ENCODE measurements at places on chromosomes 2 and 18. TPM values are rescaled to one million over a fixed set of nuclear protein-coding genes. Genes with fewer than 3 reads are reported as not detected.
A peak's percentile ranks its signal among the peaks of the same experiment; 100 is the strongest.

- DNase-seq: peak; percentile 47
These were observed 455 bp upstream of the AGAP1 start for GRCh38 chr2:235493402-235493774.

Gene UGT1A9
- total RNA-seq: not detected

Gene KIAA2012
- not detected for total RNA-seq

GRCh38 chr2:71462056-71462605, 8.8 kb downstream of the DYSF start:
- DNase-seq: no peak

GRCh38 chr2:226295681-226296080, 503.9 kb downstream of the IRS1 start:
- DNase-seq: no peak

GRCh38 chr2:104562537-104562936, 291.4 kb upstream of the POU3F3 start:
- DNase-seq: no peak

Gene CD8B2
- total RNA-seq: not detected

DNA sequence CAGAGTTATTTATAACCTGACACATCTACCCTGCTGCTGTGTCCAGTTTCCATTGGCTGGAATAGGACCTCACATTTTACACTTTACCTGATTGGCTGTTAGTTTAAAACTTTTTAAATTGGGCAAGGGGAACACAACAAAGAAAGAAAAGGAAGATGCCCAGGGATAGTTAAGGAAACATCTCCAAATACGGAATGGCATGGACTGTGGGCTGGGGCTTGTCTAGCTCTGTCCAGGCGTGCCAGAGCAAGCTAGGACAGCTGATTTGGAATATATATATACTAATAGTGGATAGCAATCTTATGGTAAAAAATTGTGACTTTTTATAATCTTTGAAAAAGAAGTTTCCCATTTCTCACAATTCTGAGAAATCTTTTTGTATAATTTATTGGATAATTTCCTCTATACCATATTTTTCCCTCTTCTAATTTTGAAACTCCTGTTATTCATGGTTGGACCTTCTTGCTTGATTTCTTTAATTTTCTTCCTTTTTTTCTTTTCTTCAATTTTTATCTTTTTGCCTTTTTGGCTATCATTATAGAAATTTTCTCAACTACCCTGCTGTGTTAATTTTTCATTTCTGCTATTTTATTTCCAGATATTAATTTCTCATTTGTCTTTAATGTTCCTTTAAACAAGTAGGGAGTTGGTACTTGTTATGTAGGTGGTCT, 55.9 kb downstream of the COMMD1 start:
- no peak for DNase-seq

Gene TMEM131
- 18.6 TPM for total RNA-seq

Gene DSG2
- total RNA-seq: 117 TPM

Gene NCKAP1
- 173 TPM for total RNA-seq

GRCh38 chr2:181998041-181998835, 12.6 kb downstream of the PPP1R1C start:
- no peak for DNase-seq

GRCh38 chr18:75198036-75198435, 10.9 kb downstream of the PTGR3 start:
- no peak for DNase-seq

Gene NEUROD1
- 0.11 TPM for total RNA-seq

DNA sequence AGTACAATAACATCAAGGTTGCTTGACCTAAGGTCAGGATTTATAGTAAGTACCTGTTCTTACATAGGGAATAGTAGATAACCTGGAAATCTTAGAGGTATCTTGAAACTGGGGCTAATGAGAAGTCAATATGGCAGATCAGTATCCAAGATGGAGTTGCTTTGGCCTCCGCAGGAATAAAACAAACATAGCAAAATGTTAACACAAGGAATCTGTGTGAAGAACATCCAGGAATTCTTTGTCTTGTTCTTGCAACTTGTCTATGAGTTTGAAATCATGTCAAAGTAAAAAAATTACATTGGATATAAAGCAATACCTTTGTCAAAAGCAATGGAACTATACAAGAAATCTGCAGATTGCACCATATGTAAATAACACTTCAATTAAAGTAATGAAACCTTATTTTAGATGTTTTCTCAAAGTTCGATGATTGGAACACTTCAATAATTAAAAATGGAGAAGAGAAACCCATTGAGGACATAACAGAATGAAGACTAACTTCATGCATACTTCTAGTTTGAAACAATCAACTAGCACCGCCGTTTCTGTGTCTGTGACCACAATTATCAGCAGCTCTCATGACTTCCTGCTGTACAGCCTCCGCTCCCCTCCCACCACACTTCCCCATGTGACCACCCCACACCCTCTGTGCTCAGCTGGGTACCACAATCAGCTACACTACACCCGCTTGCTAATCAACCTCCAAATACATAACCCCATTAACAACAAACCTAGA, 27.6 kb downstream of the C2orf76 start:
- no peak for DNase-seq

- DNase-seq: no peak
These were observed 69.1 kb upstream of the ZNF516 start for GRCh38 chr18:76564117-76564516.

DNA sequence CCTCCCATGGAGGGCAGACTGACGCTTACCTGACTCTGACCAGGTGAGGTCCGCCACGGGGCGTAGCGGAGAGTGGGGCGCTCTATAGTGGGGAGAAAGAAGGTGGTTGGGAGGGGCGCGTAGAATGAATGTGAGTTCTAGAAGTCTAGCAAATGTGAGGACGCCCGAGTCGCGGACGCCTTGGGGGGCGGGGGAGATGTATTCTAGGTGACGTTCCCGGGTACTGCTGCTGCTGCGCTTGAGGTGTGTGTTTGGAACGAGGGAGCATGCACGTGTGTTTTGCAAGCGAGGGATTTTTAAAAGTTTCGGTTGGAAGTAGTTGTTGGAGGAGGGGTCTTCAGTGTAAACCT, 758 bp downstream of the RIF1 start:
- DNase-seq: peak; percentile 59

GRCh38 chr18:10432781-10433180, 21.7 kb upstream of the APCDD1 start:
- DNase-seq: no peak

GRCh38 chr2:140998577-140998976, 1132.2 kb downstream of the LRP1B start:
- DNase-seq: no peak

GRCh38 chr2:172405673-172406072, 21.7 kb upstream of the ITGA6 start:
- DNase-seq: no peak

Gene ARHGEF4
- 18.1 TPM for total RNA-seq

Gene REG3A
- not detected for total RNA-seq

GRCh38 chr2:9292426-9292825, 85.8 kb downstream of the ASAP2 start:
- no peak for DNase-seq

Gene C2orf42
- total RNA-seq: 13.1 TPM

GRCh38 chr2:29397039-29397438, 281.8 kb downstream of the CLIP4 start:
- DNase-seq: no peak

Gene RNU2-63P
- total RNA-seq: 5.2 TPM

Gene IL37
- not detected for total RNA-seq

DNA sequence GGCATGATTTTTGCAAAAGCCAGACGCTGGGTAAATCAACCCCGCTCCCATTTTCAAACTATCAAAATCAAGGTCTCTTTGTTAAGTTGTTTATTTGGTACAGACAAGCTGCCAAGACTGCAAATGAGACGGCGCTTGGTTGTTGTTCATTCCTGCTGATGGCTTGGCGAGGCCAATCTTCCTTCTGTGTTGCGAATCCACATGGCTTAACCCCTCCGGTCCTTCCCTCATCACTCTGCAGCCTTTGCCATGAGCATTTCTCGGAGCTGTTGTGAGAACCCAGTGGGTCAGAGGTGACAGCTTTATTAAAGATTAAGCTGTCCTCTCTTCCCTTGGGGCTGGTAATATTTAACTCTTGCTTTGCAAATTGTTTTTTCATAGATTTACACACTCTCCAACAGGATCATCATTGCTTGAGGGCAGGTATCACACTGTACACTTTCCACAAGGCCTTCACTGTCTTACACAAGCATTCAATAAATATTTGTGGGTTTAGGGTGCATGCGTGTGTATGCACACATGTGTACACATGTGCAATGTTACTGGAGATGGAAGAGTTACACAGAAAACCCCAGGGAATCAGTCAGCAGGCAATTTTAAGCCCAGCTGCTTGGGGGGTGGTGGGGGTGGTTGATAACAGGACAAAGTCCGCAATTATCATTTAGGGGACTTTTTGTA, 27.8 kb upstream of the KCNF1 start:
- no peak for DNase-seq

Gene FMNL2
- total RNA-seq: 45.5 TPM

- DNase-seq: no peak
These were observed 363.6 kb downstream of the ZNF521 start for GRCh38 chr18:24988253-24988840.

Gene GAD1
- total RNA-seq: 2.5 TPM

DNA sequence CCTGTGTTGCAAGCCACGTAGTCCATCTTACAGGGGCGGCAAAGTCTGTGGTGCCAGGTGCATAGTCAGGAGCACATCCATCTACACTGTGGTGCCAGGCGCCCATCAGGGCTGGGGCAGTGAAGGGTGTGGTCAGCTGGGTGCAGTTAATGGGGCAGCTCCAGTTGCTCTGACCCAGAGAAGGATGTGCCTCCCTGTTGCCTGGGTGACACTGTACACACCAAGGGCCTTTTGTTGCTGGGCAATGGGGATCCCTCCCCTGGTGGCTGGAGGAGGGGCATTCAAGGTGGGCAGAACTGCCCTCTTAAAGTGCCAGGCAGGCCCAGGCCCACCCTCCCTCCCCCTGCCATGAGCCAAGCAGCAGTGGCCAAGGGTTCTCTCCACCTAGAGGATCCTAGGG, 28.3 kb upstream of the IMP4 start:
- no peak for DNase-seq

Gene CAPN14
- 0.11 TPM for total RNA-seq

GRCh38 chr18:75378376-75379315, 48.9 kb downstream of the SMIM21 start:
- DNase-seq: peak; percentile 21

DNA sequence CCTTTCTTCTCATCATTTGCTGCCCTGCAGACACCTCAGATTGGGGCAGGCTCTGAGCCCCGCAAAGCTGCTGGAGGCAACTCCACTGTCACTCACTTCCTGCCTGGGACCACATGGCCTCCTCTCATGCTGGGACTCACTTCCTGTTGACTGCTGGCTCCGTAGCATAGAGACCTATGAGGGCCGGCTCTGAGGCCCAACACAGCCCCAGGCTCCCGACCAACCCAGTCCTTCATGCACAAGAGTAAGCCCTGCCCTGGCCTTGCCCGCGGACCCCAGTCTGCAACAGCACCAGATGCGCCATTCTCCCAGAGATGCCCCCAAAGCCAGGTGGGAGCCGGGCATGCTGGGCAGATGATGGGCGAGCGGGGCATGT, 55.7 kb downstream of the DNMT3A start:
- DNase-seq: no peak

DNA sequence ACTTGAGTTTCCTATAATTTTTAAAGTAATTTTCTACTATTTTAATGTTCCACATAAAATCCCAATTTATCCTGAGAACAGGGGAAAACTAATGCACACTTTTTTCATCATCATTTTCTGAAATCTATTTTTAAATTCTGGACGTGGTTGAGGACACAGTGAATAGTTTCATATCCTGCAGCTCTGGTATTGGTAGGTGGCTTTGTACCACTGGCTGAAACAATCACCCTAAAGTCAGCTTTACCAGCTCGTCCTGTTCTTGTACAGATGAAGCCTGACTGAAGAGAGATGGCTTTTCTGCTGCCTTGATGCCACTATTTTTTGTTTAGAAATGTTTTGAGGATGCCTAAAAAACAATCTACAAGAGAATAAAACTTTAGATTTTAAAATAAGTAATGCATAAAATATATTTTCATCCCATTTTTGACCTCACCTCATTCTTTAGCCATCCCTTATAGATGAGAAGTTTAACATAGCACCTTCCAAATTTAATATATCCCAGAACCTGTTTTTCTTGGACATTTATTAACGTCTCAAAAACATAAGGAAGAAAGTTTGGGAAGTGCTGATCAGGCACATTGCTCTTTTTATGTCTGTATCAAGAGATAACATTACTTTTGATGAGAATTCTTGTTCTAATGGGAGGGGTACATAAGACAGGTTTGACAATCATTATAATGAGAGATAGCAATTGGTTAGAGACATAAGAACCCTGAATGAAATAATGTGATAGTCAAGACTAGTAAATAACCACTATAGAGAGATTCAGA, 80.9 kb downstream of the GALNT1 start:
- no peak for DNase-seq

- DNase-seq: no peak
These were observed 150.7 kb downstream of the RAB3GAP1 start for GRCh38 chr2:135202751-135203150.

GRCh38 chr2:44962176-44962695, 20.7 kb downstream of the SIX3 start:
- DNase-seq: no peak

DNA sequence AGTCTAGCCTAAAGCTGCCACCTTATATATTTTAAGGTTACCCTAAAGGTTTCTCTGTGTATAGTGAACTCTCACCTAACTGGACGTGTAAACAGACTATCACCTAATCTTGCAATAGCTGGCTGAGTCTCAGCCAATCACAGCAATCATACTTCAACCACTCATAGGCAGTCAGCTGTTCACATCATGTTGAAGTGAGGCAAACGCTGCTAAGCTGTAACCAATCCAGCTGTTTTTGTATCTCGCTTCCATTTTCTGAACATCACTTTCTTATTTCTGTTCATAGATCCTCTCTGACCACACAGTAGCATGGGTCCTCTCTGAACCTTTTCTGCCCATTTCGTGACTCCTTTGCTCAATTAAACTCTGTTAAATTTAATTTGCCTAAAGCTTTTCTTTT, 468.2 kb upstream of the POU3F3 start:
- DNase-seq: no peak

Gene ZNF396
- total RNA-seq: 1.0 TPM

- DNase-seq: no peak
These were observed 93.9 kb downstream of the ZNF804A start for GRCh38 chr2:184692141-184692734.

DNA sequence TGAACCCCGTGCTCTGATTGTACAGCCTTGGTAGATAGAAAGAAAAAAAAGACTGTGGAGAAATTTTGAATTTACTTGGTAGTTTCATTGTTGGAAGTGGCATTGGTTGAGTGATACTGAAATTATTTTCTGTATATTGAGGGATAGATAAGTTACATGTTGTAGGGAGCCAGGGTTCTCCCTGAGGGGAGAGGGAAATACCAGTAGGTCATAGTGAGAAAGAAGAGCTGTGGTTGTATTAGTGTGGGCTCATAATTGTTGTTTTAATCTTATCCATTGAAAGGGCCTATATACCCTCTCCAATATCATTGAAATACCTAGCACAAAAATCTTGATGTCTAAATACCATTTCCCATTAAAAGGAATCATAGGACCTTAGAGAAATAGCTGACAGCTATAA, 16.9 kb upstream of the RAB31 start:
- DNase-seq: no peak

GRCh38 chr2:32627441-32627813, 423 bp upstream of the TTC27 start:
- DNase-seq: peak; percentile 55

All from WTC11 (cell line).